ENCODE measurements at places on chromosomes 11 and 22.

DNA sequence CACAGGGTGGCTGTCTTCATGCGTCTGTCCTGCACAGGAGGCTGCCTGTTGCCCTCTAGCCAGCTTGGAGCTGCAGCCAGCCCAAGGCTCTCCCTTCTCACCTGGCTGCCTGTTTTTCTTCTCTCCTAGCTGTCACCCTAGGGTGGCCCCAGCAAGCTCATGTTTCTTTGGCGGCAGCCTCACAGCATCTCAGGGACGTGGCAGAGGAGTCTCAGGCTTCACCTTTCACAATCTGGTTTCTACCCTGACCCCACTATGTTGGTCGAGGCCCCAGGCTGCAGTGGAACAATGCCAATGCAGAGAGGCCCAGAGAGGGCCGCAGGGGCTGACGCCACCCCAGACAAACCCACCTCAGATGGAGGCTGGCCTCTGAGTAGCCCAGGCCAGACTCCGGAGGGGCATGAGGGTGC lies 2.5 kb upstream of the CLDN5 start:
- no peak for DNase-seq

- no peak for DNase-seq
These were observed 36.4 kb downstream of the LMO2 start for GRCh38 chr11:33855500-33855899.

- DNase-seq = no peak
These were observed 34.4 kb upstream of the SUSD2 start for GRCh38 chr22:24146791-24147353.

- DNase-seq = no peak
These were observed 502.4 kb downstream of the MIAT start for GRCh38 chr22:27159716-27160295.

DNA sequence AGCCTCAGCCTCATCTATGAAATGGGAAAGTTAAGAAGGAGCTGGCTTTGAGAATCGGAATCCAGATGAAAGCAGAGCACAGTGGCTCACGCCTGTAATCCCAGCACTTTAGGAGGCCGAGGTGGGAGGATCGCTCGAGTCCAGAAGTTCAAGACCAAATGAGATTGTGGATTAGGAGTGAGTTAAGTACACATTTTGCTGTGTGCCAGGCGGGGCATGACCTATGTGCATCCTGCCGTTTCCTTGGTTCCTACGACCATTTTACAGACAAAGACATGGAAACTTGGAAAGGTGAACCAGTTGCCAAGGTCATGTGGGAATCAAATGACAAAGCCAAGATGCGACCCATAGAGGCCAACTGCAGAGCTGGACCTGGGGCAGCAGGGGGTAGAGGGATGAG lies 4.2 kb downstream of the PLA2G3 start:
- DNase-seq = no peak

DNA sequence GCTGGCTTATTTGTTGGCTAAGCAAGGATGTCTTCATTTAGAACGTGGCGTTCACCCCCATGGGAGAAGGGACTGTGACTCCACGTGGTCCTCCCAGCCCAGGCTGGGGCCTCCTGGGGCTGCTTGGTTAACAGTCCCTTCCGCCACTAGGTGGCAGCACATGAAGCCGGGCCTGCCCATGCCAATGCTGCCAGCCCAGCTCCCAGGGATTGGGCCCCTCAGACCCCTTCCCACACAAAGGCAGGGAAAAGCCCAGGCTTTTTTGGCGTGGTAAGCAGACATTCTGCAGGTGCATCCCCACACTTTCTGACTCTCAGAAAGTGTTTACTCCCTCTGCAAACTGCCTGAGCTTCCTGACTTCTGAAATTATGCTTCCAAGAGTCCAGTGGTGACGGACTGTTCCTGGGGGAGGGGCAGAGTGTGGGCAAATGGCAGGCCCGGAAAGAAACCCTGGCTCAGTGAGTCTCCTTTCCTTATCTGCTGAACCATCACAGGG lies 3.1 kb downstream of the CBX6 start:
- peak; percentile 89 for DNase-seq

GRCh38 chr11:85582111-85582510 lies 45.0 kb downstream of the DLG2 start:
- DNase-seq = no peak

DNA sequence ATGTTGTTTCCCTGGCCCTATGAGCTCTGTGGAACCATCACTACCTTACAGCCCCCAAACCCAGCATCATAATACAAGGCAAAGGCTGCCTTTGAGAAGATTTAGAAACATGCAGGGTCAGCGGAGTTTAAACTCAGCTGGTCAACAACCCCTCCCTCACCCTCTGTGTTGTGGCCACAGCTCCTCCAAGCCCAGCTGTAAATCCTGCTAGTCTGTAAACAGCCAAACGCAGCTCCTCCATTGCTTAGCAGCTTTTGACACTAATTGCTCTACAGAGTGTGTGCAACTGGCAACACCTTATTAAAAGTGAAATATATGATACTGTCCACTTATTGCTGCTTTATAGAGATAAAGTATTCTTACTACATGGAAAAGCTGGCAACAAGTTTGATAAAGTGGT lies 29.1 kb downstream of the OPCML start:
- DNase-seq = no peak

DNA sequence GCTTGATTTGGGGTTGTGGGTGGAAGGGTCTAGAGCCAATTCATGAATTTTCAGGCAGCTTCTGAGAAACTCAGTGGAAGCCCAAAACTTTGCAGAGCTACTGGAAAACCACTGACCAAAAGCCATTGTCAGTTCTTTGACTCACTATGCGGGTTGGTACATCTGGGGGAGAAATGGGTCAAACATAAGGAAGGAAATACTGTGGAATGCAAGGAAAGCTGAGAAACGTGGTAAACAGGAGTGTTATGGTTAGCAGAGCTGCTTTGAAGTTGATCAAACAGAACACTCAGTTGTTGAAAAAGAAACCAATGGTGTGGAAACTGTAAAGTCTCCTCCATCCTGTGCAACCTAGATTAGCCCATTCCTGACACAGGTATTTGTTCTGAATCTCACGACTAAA lies 6.3 kb upstream of the ABTB2 start:
- DNase-seq = no peak

DNA sequence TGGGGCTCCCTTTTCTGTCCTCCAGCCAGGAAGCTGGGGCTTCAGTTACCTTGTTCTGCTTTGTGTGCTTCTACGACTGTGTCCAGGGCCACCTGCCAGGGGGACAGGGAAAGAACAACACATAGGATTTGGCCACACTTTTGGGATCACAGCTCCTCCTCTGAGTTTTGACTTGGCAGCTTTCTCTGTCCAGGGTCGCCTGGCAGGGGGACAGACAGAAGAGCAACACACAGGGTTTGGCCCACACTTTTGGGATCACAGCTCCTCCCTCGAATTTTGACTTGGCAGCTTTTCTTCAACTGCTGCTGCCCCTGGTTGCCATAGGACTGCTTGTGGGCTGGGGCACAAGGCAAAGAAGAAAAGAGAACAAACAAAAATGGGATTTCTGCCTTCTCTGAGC lies 19.1 kb downstream of the INCENP start:
- no peak for DNase-seq

DNA sequence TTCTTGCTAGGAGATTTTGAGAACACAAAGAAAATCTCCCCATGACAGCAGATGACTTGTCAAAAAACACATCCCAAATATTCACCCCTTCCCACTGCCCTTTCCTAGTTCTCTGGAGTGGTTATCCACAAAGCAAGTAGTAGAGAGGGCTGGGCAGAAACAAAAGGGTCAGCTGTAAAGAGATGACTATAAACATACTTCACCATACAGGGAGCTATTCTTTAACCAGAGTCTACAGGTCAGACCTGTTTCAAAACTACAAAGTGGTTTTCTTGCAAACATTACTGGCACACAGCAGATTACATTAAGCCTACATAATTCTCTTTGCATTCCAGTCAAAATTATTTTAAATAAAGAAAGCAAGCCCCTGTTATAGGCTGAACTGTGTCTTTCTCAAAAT lies 47.7 kb upstream of the NFRKB start:
- DNase-seq = no peak

DNA sequence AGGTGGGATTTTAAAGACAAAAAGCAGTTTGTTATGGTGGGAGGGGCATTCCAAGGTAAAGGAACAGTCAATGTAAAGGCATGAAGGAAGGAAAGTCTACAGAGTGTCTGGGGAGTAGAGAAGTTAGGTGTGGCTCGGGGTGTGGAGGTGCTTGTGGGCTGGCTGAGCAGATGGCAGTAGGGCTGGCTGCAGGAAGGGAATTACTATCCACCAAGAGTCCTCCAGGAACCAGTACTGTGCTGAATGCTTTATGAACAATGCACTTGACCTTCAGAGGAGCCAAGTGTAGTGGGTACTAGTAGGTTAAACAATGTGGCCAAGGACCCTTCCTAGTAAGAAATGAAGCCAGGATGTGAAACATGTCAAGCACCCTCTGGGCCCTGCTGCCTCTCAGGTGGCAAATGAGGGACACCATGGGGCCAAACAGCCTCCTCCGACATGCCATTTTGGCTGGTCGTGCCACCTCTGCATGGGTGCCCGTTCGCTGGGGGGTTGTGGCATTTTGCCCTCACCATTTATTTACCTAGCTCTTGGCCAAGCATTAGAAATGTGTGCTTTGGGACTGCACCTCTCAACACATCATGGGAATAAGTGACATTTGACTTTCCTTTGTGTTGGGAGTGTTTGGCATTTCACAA lies 123.6 kb upstream of the TENM4 start:
- no peak for DNase-seq

DNA sequence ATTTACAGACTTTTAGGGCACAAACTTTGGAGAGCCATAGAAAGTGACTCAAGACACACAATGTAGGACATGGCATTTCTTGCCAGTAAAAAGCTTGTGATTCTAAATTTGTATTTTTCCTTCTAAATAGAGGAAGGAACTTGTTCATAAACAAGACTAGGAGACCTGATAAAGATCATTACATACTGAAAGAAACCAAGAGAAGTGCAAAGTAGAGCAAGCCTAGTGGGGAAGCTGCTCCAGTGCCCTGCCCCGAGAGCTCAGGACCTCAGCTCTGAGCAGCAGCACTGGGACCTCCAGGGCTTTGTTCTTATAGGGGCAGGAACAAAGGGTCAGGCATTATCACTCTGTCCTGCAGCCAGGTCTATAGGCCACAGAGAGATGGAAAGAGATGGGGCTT lies 7.2 kb downstream of the IRAG1 start:
- DNase-seq = no peak

GRCh38 chr11:62664405-62665074 lies 470 bp downstream of the C11orf98 start:
- DNase-seq = no peak

GRCh38 chr22:29748248-29748893 lies 18.4 kb downstream of the ZMAT5 start:
- DNase-seq = no peak

DNA sequence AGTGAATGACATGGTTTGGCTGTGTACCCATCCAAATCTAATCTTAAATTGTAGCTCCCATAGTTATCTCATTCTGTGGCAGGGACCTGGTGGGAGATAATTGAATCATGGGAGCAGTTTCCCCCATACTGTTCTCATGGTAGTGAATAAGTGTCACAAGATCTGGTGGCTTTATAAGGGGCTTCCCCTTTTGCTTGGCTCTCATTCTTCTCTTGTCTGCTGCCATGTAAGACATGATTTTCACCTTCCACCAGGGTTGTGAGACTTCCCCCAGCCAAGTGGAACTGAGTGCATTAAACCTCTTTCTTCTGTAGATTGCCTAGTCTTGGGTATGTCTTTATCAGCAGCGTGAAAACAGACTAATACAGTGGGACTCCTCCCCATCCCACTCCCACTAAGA lies 11.1 kb downstream of the OR5A2 start:
- no peak for DNase-seq

DNA sequence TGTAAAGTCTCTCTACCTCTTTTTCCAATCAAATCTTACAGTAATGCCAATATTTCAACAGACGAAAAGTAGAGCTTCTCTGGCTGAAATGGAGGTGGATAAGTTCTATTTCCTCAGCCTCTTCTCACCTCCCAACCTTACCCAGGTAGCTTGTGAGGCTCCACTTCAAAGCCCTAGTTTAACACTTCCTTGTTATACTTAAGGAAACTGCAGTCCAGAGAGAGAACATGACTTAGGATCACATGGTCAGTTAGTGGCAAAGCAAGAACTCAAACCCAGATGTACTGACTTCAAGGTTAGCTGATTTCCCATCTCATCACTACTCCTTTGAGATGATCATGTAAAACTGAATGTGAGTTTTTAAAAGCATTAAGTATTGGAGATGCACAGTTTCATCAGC lies 32.5 kb downstream of the PAK1 start:
- DNase-seq = no peak

DNA sequence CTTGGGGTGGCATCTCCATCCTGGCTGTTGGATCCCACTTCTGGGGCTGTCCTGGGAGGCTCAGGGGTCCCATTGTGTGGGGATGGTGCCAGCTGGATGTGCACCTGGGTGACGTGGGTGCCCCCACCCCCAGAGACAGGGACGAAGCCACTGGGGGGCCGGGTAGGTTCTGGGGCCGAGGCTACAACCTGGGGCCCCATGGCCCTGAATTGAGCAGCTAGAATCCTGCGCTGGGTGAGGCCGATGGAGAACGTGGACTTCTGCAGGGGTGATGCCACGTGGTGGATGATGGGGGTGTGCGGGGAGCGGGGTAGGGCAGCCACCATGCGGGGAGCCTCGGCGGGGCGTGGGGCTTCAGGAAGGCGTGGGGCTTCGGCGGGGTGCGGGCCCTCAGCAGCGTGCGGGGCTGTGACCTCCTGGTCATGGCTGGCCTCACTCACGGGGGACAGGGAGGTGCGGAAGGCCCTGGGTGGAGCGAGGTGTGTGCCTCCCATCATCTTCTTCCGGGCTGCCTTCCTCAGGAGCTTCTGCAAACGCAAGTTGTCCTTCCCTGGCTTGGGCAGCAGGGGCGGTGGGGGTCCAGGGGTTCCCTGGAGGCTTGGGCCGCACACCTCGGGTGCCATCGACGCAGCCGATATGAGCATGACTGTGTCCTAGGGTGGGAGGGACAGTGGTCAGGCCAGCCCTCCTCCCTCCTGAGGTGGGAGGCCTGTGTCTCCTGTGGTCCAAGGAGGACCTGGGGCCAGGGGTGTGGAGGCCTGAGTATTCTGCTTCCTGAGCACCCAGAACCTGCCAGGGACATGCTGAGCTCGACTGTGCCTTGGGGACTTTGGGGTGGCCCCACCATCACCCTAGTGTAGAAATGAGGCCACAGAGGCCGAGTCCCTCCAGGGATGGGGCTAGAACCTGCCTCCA lies 1.5 kb downstream of the PRR33 start:
- DNase-seq = no peak

GRCh38 chr11:67651976-67652781 lies 1.6 kb upstream of the ACY3 start:
- DNase-seq = no peak

- DNase-seq = no peak
These were observed 19.4 kb upstream of the VSTM5 start for GRCh38 chr11:93869830-93870229.

DNA sequence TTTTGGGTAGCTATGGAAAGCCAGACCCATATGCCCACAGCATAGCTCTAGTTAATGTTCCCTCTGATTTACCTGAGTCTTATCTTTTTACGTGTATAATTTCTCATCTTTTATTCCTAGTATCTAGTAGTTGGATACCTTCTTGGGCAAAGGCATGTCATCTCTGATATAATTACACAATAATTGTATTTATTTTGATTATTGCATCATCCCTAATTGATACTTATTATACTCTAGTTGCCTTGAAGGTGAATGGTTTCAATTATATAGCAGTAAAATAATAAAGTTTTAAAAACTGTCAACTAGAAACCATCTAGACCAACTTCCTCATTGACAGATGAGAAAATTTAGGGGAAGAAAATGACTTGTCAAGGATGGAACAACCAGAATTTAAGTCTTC lies 347.3 kb downstream of the SOX6 start:
- DNase-seq = no peak

- DNase-seq = no peak
These were observed 30.6 kb upstream of the TSKU start for GRCh38 chr11:76752321-76753143.

GRCh38 chr11:111303461-111303860 lies 5.1 kb downstream of the POU2AF3 start:
- peak; percentile 87 for DNase-seq
